RWPE1 (cell line): ENCODE measurements at places on chromosomes 1 and 21.

- no peak for DNase-seq
These were observed 37.8 kb upstream of the DOCK7 start for GRCh38 chr1:62726011-62726442.

DNA sequence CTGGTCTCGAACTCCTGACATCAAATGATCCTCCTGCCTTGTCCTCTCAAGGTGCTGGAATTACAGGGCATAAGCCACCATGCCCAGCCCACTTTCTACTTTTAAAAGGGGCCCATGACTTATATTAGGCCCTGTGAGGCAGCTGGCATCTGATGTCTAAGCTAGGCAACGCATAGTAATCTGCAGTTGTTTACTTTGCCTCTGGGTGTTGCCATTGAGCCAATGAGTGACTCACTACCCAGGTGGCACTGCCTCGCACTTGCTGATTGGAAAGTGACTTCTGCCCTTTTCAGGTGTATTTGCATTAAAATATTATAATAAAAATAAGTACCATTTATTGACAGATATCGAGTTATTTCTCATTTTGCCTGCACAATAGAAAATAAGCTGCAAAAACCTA is 84.9 kb downstream of the KIF14 start:
- peak; percentile 92 for DNase-seq

- DNase-seq = no peak
These were observed 8.3 kb downstream of the TRNP1 start for GRCh38 chr1:27001570-27002360.

- peak; percentile 87 for DNase-seq
These were observed 19.1 kb upstream of the NRDC start for GRCh38 chr1:51897699-51898031.

GRCh38 chr1:64487061-64487460 is 17.1 kb downstream of the CACHD1 start:
- no peak for DNase-seq

DNA sequence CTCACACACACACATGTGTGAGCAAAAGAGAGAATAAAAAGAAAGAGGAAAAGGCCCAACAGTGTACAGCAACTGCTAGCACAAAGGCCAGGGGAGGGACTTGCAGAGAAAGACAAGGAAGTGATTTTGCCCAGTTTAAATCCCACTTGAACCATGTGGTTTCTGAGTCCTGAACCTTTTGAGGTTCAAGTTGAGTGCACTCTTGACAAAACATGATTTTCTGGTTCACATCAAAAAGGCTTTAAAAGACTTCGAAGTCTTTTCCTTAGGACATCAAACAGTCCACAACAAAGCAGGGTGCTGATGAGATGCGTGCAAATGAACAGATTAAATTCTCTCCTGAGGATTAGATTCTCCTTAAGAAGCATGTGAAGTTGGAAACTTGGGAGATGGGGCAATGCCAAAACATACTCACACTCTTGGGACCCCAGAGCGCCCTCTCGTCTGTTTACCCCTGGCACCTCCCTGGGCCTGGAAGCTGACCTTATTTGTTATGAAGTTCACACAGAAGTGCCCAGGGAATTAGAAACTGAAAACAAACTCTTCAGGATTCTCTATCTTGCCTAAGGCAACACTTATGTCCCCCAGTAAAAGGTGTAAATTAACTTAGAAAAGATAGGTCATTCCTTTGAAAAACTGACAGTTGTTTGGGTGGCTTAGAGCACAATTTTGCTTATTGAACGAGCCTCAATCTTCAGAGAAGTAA is 31.5 kb downstream of the RNF220 start:
- no peak for DNase-seq

GRCh38 chr1:40742363-40743061 is 41.1 kb upstream of the KCNQ4 start:
- no peak for DNase-seq

DNA sequence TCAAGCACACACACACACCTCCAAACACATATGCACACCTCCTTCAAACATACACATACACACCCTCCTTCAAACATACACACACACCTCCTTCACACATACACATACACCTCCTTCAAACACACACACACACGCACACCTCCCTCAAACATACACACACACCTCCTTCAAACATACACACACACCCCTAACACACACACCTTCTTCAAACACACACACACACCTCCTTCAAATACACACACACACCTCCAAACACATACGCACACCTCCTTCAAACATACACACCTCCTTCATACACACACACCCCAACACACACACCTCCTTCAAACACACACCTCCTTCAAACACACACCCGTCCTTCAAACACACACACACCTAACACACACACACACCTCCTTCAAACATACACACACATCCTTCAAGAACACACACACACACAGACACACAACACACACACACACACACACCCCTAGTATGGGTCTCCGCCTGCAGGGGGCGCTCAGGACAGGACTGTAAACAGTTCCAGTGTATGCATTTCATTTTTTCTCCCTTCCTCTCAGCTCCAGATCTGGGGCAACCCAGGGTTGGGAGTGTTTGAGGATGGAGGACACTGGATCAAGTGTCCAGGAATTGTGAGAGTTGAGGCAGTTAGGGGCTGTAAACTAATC is 12.1 kb downstream of the LGR6 start:
- DNase-seq = no peak

GRCh38 chr1:238985312-238985711 is 401.1 kb upstream of the CHRM3 start:
- DNase-seq = peak; percentile 5

DNA sequence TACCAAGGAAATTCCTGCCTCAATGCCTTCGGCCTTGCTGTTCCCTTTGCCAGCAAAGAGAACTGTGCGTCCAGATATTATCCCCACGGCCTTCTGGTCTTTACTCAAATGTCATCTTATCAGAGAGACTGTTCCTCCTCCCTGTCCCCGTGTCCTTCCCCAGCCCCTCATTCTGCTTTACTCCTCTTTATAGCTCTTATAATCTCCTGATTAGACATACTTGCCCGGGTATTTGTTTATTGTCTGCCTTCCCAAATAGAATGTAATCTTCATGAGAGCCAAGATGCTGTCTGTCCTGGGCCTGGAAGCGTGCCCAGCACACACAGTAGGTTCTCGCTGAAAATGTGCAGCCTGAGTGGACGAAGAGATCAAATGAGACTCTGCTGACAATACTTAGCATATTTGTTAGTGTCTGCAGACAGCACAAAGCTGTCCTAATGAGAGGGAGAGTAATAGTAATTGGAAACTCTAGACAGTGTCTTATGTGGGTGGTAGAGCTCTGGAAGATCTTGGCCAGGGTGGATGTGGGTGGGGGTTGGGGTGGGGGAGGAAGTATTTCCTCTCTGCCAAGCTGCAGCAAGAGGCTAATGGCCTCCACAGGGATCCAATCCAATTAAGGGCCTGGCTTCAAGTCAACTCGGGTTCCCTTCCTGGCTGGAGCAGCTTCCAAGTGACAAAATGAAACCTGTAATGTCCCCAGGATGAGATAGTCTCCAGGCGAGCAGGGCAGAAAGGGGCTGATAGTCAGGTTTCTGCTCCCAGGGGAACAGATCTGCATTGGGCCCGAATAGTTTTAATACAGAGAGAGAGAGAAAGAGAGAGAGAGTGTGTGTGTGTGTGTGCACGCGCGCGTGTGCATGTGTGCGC is 9.5 kb upstream of the CLIC4 start:
- no peak for DNase-seq

- DNase-seq = no peak
These were observed 100.4 kb upstream of the BRINP3 start for GRCh38 chr1:190578017-190578416.

GRCh38 chr1:116234429-116234828 is 123.2 kb downstream of the MAB21L3 start:
- no peak for DNase-seq

DNA sequence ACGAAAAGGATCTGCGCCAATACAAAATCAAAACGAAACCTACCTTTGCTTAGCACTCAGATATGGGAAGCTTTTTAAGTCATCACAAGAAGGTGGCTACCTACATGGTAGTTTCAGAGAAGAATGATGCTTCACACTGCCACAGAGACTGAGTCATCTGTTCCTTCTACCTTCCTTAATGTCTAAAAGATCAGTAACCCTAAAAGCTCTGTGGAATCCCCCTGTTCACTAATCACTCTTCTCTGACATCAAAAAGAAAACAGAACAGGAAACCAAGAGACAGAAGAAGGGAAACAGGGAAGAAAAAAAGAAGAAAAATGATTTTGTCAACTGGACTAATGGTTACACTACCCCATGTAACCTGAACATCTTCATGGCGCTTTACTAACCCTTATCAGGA is 177.2 kb downstream of the SMYD3 start:
- no peak for DNase-seq

DNA sequence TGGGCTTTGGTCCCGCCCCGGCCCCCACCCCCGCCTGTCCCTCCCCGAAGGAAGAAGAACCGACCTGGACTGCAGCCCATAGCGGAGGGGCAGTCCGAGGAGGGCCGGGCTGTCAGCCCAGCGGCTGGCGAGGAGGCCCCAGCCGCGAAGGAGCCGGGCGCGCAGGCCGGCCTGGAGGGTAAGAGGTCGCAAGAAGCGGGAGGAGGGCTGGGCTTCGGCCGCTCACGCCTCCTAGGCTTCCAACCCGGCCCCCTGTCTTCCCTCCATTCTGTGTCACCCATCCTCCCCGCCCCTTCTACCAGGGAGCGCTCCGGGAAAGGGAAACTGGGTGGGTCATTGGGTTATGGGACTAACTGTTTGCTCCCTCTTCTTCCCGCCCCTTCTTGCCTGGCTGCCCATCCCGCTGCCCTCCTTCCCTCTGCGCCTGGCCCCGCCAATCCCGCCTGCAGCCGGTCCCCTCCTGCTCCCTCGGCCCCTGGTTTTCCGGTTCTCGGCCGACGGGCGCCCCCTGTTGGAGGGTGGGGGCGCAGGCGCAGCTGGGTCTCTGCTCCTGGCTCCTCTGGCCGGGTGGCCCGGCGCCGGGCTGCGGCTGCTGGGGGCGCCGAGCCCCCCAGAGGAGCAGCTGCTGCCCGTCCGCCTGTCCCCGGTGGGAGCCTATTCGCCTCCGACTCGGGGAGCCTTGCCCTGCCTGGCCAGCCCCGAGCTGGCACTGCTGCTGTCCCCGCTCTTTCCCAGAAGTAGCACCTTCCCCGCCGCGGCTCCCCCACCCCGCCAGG is 2.4 kb downstream of the RUSC1 start:
- DNase-seq = peak; percentile 96

DNA sequence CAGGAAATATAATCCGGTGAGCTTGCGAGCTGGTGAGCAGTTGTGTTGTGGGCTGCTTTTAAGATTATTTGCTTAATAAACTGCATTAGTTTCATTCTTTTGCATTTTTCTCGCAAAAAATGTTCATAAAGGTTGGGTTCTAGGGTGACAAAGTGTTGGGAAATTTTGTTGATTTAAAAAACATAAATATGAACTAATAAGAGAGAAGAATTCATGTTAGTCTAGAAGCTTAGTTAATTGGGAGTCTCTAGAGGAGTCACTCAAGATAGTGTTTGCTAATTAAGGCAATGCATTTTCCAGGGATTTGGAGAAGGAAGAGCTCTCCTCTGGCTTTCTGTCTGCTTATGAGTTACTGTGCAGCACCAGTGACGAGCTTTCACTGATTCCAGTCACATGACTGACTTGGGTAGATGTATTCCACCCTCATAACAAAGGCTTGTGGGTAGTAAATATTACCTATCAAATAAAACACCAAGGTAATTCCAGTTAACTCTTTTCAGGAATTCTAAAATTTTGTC is 417.0 kb downstream of the PTBP2 start:
- DNase-seq = no peak
